ENCODE measurements at places on chromosomes 1 and 21.

DNA sequence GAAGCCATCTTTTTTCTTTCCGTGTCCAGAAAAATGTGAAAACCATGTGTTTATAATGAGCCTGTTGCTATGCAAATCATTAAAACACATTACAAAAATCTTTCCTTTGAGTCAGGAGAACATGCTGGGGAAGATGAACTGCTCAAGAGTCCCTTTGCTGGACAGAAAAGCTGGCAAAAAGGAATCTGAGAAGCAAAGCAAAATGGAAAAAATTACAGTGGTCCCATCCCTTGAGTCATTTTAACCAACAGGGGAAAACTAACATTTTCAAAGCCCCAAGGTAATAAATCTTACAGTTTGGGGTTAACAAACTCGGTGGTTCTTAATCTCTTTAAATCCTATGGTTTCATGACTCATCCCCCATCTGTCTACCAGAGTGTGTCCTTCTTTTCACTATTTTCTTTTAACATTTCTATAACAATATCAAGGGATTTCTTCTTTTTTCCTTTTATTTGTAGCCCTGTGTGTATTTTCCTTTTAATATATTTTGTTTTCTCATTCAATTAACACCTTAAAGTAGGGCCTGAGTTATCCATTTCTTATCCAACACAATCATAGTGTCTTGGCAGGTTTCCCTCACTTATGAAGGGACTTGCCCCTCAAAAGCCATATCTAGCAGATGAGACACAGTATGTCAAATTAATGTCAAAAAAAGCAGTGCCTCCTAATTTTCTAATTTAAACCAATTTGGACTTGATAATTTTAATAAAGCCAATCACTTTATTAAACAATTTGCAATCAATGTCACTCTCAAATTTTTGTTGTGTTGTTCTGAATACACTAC, 105.4 kb downstream of the PTPN14 start:
- DNase-seq, result no peak

GRCh38 chr1:25902462-25902861, 3.8 kb downstream of the STMN1 start:
- DNase-seq, result no peak

- no peak for DNase-seq
These were observed 32.8 kb downstream of the ELK4 start for GRCh38 chr1:205598841-205599668.

DNA sequence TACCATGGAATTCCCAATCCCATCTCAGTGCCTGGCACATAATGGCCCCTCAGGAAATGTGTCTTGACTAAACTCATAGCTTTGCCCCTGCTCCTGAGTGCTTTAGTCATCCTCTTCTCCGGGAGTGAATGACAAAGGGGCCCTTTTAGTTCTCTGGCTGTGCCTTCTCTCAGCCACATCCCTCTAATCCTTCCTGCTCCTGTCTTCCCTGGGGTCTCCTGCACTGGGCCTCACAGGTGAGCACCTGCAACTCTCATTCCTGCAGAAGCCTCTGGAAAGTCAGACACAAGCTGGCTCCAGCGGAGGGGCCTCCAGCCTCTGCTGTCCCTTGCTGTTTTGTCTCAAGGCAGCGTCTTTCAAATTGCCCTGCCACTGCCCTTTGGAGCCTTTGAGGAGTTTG, 14.0 kb upstream of the ETV3L start:
- DNase-seq, result no peak

Measured in esophagus squamous epithelium (tissue), 5 donors.